ENCODE measurements at places on chromosomes 11 and 22.

GRCh38 chr11:21561581-21561980 is 631.3 kb upstream of the ANO5 start:
- no peak for DNase-seq

DNA sequence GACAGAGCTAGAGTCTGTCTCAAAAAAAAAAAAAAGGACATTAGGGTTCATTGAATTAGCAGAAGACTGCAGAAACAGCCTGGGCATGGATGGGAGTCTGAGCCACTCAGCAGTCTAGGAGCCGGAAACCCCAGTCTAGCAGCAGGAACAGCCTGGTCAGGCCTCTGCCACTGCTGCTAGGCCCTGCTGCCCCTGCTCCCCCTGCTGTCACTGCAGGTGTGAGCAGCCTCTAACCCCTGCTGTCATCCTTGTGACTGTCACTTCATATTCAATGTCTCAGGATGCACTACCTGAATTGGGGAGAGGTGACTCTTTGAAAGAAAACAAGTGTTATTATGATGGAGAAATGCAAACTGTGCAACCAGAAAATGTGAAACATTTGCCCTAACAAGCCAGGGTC is 7.0 kb upstream of the DDX17 start:
- DNase-seq = no peak

GRCh38 chr22:44399906-44400762 is 87.4 kb upstream of the SHISAL1 start:
- DNase-seq = no peak

DNA sequence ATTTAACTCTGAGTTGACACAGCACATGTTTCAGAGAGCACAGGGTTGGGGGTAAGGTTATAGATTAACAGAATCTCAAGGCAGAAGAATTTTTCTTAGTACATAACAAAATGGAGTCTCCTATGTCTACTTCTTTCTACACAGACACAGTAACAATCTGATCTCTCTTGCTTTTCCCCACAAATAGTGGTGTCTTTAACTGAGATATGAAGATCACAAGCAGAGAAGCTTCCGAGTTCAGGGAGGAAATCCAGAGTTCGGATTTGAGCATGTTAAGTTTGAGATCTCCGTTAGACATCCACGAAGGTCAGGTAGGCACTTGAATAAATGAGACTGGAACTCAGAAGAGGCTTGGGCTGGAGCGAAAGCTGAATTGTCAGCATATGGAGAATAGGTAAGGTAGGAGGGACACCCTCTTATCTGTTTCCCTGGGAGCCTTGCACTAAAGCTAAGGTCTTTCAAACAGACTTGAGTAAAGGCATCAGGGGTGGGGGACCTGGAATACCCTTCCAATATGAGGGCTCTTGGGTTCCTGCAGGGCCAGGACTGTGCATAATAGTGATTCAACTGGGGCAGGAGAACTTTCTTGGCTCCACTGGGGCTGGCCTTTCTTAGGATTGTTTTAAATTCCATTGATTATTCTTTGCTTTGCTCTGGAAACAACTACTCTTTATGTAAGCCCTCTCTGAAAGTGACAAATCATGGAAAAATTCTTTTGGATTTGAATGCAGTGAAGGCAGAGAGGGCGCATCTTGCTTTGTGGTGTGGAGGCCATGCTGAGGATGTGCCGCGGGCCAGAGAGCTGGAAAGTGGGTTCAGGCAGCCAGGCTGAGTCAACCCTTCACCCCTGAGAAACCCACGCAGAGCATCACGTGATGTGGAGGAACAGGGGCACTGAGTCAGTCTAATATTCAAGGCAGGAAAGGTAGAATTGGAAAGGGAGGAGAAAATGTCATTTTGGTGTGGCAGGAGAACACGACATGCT is 62.7 kb upstream of the AMPD3 start:
- DNase-seq = peak; percentile 36

DNA sequence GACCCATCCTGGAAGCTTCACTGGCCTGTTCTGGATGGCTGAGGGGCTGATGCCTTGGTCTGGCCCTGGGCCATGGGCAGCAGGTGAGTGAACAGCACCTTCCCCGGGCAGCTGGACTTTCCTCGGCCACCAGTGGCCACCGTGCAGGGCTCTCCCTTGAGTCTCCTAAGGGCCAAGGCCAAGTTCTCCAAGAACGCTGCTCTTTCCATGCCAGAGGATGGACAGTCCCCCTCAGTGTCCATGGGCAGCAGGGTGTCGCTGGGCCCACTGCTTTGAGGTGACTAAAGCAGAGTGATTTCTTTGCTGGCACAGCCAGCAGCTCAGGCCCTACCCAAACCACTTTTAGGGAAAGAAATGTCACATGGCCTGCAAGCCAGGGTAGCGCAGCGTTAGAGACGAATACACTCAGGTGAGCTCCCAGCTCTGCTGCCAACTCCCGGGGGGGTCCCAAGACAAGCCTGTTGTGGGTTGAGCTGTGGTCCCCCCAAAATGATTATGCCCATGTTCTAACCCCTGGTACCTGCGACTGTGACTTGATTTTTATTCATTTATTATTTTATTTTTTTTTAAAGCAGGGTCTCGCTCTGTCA is 3.3 kb upstream of the CARS1 start:
- no peak for DNase-seq

- peak; percentile 70 for DNase-seq
Measured at GRCh38 chr11:61787928-61788491, 4.4 kb downstream of the TMEM258 start.

All from suppressor macrophage treated with lipopolysaccharide for 1 hour (primary cell).